CD14-positive monocyte (primary cell): ENCODE measurements at places on chromosomes 4 and X.

- no peak for DNase-seq
Measured at GRCh38 chr4:89658701-89659024, 178.3 kb downstream of the SNCA start.

DNA sequence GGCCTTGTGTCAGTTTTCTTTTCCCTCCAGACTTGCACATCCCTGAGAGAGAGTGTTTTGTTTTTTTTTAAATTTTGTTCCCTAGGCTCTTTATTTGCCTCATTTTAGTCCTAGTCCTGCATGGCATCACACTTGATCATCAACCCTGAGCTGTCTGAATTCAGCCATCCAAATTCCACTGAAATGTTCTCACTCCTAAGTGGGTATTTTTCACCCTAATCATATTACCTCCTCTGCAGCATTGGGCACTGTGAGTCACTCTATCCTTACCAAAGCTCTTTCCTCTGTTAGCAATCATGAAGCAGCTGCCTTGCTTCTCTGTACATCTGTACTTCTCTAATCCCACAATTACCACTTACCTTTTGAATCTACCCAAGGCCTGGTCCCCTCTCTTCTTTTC, 356.6 kb upstream of the MAGEB2 start:
- DNase-seq, result no peak

DNA sequence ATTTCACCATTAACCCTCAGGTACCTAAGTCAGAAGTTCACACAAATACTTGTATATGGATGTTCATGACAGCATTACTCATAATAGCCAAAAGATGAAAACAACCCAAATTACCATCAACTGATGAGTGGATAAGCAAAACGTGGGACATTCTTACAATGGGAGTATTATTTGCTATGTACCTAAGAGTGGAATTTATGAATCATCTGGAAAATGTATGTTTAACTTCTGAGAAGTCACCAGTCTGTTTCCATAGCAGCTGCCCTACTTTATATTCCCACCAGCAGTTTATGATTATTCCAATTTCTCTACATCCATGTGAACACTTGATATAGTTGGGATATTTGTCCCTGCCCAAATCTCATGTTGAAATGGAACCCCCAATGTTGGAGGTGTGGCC, 1478.9 kb downstream of the PCDH19 start:
- no peak for DNase-seq

GRCh38 chrX:76148041-76148665, 24.7 kb upstream of the PBDC1 start:
- no peak for DNase-seq

GRCh38 chr4:180434131-180434895, 1808.9 kb upstream of the TENM3 start:
- DNase-seq, result no peak

- DNase-seq, result peak; percentile 64
Measured at GRCh38 chr4:152476796-152477195, 59.1 kb downstream of the FBXW7 start.

DNA sequence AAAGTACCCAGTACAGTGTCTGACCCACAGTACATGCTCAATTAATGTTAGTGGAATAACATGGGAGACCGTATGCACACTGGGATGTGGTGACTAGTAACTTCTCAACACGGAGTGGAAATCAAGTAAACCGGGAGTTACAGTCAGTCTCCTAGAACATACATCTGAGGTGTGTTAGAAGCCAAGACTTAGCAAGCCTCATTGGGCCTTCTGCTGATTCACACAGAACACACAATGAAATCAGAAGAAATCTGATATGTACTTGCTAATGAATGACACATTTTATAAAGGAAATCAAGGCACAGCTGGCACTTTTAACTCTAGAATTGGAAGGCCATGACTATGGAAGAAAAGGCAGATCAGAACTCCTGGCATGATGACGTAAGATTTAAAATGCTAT, 13.0 kb downstream of the TRAPPC2 start:
- DNase-seq, result no peak

DNA sequence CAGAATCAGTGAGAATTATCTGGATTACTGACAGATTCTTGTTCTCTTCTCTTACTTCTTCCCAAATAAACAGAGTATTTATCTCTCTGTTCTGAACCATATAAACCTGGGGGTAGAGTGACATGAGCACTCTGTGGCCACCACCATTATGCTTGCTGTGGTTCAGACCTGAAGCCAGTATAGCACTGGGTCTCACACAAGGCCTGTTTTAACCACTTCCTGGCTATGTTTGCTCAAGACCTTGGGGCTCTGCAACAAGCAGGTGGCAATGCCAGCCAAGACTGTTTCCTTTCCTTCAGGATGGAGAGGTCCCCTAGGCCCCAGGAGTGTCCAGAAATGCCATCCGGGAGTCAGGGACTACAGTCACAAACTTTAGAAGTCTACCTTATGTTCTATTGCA, 21.7 kb upstream of the HEPH start:
- no peak for DNase-seq

DNA sequence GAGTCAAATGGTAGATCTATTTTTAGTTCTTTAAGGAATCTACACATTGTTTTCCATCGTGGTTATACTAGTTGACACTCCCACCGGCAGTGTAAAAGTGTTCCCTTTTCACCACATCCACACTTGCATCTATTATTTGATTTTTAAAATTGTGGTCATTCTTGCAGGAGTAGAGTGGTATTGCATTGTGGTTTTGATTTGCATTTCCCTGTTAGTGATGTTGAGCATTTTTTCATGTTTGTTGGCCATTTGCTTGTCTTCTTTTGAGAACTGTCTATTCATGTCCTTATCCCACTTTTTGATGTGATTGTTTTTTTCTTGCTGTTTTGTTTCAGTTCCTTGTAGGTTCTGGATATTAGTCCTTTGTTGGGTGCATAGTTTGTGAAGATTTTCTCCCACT, 70.0 kb downstream of the TAB3 start:
- DNase-seq, result no peak

DNA sequence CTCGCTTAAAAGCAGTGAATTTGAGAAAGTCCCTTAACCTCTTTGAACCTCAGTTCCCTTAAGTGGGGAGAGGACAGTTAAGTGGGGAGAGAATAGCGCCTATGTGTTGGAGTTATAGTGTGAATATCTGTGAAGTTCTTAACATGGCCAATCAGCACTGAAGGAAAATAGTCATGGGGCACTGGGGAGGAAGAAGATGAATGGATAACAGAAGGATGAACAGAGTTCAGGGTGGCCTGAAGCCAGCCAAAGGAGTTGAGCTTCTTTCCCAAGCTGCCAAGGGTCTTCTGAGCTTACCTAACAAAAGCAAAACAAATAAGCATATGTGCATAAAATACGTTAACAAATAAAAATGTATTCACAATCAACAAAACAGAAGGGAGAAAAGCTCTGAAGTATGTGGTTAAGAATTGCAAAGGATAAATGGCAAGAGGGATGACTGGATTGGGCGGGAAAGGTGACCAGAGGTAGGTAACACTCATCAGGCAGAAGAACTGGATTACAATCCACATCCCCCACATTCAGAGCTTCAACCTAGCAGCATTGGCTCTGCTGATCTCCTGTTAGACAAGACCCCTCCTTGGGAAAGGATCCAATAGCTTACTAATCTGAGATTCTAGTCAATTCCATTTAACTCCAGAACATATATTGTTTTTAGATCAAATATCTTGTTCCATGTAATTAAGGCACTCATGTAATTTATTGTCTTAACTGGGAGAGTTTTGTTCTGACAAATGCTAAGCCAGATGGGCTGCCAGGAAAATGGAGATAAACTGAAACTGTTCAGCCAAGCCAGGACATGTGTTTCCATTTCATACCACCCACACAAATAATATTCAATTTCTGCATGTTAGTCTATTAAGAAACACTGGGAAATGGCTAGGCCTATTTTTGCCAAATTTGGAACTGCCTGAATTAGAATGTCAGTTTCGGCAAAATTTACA, 221.2 kb downstream of the LDB2 start:
- no peak for DNase-seq

- no peak for DNase-seq
Measured at GRCh38 chrX:108396188-108396891, 41.9 kb downstream of the COL4A6 start.

DNA sequence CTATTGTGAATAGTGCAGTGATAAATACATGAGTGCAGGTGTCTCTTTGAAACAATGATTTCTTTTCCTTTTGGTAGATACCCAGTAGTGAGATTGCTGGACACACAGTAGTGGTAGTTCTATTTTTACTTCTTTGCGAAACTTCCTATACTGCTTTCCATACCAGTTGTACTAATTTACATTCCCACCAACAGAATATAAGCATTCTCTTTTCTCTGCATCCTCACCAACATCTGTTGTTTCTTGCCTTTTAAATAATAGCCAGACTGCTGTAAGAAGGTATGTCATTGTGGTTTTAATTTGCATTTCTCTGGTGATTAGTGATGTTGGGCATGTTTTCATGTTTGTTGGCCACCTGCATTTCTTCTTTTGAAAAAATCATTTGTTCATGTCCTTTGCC, 105.9 kb downstream of the COL4A6 start:
- no peak for DNase-seq

- no peak for DNase-seq
Measured at GRCh38 chr4:119643306-119644042, 14.9 kb upstream of the PDE5A start.

- no peak for DNase-seq
Measured at GRCh38 chr4:29005838-29006237, 1714.3 kb upstream of the PCDH7 start.

- peak; percentile 83 for DNase-seq
Measured at GRCh38 chrX:38868941-38869401, 67.7 kb downstream of the MID1IP1 start.

- DNase-seq, result no peak
Measured at GRCh38 chr4:90419124-90419711, 292.0 kb downstream of the CCSER1 start.

- DNase-seq, result no peak
Measured at GRCh38 chr4:112895811-112896608, 153.4 kb upstream of the ANK2 start.

GRCh38 chrX:148984238-148984637, 483.8 kb downstream of the AFF2 start:
- DNase-seq, result no peak

GRCh38 chrX:65688403-65688871, 21.0 kb downstream of the MSN start:
- peak; percentile 66 for DNase-seq

DNA sequence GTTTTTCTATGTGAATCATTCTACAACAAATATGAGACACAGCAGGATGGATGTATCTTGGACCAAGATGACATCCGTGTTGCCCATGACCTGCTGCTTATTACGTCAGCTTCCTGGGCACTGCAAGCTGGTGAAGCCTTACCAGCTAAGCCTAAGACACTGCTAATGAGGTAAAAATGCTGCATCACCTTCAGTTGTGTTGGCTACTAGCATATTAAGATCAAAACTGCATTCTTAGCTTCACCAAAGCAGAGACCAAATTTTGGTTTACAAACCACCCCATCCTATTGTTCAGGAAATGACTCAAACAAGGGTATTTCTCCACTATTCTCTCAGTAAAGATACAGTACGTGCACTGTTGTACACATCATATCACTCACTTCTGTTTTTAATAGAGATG, 50.3 kb downstream of the MAML3 start:
- peak; percentile 98 for DNase-seq

GRCh38 chr4:174111422-174111821, 172.0 kb downstream of the FBXO8 start:
- no peak for DNase-seq

GRCh38 chr4:83830138-83830888, 294.4 kb downstream of the GPAT3 start:
- no peak for DNase-seq

DNA sequence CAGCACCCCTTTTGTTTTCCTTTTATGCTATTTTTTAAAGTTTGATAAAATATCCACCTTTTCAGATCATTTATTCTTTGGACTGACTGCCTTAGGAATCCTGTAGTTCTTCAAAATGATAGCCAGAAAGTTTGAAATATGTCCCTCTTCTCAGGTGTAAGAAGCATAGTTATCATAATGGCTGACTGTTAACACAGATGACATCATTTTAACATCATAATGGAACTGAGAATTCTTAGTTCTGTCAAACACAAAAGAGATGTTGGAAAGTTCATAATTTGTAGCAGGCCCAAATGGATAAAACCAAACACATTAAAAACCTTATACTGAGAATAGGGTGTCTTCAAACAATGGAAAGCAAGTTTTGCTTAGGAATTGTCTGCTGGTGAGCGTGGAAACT, 1254.4 kb downstream of the ADGRL3 start:
- no peak for DNase-seq

DNA sequence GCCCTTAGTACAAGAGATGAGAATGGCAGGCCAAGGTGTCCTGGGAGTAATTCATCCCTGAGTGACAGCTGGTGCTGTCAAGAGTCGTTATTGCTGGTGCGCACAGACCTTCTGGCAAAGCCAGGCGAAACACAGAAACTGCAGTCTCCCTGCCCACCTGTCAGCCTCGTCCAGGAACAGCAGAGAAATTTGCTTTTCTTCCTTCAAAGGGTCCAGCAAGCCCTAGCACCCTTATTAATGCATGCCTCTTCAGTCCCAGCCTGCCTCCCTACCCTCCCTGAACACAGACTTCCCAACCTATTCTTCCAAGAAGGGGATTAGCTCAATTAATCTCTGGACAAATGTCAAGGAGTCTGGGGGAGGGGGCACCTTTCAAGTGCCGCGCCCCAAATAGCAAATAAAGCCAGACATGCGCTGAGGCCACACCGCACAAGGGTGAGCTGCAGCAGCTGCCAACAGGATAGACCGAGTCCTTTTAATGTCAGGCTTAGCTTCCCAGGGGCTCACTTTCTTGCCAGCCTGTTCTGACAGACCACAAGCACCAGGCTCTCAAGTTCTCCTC, 250.7 kb upstream of the RASGEF1B start:
- DNase-seq, result no peak

DNA sequence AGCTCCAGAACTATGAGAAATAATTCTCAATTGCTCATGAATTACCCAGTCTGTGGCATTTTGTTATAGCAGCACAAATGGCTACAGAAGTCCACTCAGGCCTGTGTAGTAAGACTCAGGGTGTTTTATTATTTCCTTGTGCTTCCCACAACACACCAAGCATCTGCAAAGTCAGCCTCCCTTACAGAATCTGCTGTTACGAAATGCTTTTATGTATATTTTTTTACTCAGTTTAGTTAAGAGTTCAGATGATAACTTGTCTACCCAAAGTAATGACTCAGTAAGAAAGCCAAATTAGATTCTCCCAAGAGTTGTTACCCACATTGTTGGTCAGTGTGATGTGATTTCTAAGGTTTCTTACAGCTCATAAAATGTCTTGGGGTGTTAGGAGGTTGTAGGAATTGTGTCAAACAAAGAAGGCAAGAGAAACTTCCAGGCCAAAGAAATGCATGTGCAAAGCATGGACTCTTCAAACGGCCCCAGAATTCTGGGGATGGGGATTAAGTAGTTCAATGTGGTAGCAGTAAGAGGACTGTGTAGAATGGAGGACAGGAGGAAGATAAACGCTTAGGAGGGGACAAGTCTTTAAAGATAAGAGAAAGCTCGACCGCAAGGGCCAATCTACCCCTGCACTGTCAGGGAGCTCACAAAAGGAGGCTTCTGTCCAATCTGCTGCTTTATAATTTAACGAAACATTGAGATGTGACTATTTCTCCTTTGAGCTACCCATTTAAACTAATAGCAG, 35.4 kb upstream of the TMEM184C start:
- no peak for DNase-seq

GRCh38 chr4:73902038-73902637, 32.9 kb downstream of the CXCL1 start:
- no peak for DNase-seq
